CD8-positive, alpha-beta memory T cell (primary cell): ENCODE measurements at places on chromosomes 5 and 9.
A peak's percentile ranks its signal among the peaks of the same experiment; 100 is the strongest.

DNA sequence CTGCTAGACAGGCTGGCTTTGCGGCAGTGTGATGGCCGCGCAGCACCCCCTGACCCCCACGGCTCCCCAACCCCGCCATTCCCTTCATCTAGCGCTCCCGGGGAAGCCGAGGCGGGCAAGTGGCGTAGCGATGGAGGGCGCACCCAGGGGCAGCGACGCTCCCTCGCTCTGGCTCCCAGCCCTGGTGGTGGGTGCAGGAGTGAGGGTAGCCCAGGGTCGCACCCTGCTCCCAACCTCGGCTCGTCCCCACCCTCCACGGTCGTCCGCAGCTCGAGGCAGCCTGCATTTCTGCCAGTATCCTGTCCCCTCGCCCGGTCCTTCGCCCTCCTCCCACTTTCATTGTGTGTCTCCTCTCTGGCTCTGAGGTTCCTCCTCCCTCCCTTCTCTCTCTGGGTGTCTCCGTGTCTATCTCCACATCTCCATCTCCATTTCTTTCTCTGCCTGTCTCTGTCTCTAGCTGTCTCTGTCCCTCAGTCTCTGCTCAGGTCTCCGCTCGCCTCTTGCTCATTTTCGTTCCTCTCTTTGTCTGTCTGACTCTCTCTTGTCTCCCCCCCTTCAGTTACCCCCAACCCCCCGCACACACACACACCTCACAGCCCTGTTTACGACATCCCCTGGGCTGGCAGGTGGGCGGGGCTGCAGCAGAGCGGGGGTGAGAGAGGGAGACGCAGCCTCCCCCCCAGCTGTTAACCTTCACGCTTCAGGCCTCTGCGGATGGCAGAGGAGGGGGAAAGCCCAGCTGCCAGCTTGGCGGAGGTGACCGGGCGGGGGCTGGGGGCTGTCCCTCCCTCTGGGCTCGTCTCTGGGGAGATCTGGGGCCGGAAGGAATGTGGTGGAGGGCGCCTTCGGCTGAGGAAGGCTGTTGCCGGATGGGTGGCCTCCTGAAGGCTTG lies 48.7 kb upstream of the PSD2 start:
- peaks cover 11% of the 10 kb centered on the region for H3K27me3 ChIP-seq
- peak; percentile 73 for DNase-seq
- peaks cover 24% of the 10 kb centered on the region for H3K4me1 ChIP-seq
- peak overlapping the region; percentile 39 for H3K27ac ChIP-seq
- H3K4me3 ChIP-seq = peak overlapping the region; percentile 70

DNA sequence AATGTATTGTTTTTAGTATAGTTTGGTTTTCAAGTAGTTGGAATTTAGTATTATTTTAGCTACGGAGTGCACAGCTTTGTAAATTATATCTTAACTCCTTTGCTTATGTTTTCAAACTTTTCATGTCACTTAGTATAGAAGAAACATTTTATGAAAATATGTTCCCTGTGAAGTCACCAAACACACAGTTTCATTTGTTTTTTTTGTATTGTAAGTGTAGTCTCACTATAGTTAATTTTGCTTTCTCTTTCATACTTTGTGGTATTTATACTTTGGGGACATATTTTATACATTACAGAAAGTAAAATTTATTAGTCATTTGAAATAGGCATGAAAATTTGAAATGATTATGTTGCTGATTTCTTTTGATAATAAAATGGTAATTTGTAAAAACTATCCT lies 5.0 kb downstream of the CHSY3 start:
- peaks cover 4% of the 10 kb centered on the region for H3K27me3 ChIP-seq
- no peak overlapping the region for H3K4me3 ChIP-seq
- no peaks in the 10 kb centered on the region for H3K4me1 ChIP-seq
- no peaks in the 10 kb centered on the region for H3K36me3 ChIP-seq

DNA sequence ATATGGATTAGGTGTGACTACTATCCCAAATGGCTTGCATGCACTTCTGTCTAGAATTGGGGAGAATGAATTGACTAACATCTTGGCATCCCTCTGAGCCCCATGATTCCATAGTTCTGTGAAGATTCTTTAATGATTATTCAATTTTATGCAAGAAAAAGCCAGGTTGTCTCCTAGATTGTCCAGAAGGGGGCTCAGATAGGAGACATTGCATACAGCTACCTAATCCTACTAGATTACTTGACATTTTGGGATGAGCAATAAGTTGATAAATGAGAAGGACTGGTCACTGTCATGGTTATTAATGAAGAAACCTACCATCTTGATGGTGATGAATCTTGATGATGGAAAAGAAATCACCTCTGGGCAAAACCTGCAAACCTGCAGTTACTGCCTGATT lies 117.0 kb downstream of the CARTPT start:
- no peaks in the 10 kb centered on the region for H3K4me1 ChIP-seq
- H3K27ac ChIP-seq = no peak overlapping the region
- H3K27me3 ChIP-seq = no peaks in the 10 kb centered on the region

GRCh38 chr5:134043793-134044792 lies 39.3 kb upstream of the VDAC1 start:
- no peak overlapping the region for H3K4me3 ChIP-seq
- peaks cover 30% of the 10 kb centered on the region for H3K4me1 ChIP-seq
- H3K27ac ChIP-seq = no peak overlapping the region

GRCh38 chr5:39284552-39284951 lies 65.2 kb upstream of the FYB1 start:
- peaks cover 6% of the 10 kb centered on the region for H3K4me1 ChIP-seq
- H3K4me3 ChIP-seq = no peak overlapping the region
- no peak overlapping the region for H3K27ac ChIP-seq
- no peaks in the 10 kb centered on the region for H3K27me3 ChIP-seq
- no peaks in the 10 kb centered on the region for H3K36me3 ChIP-seq

GRCh38 chr5:149938791-149939358 lies 5.7 kb downstream of the PDE6A start:
- H3K4me3 ChIP-seq = no peak overlapping the region
- H3K4me1 ChIP-seq = no peaks in the 10 kb centered on the region
- no peaks in the 10 kb centered on the region for H3K27me3 ChIP-seq
- H3K36me3 ChIP-seq = no peaks in the 10 kb centered on the region

DNA sequence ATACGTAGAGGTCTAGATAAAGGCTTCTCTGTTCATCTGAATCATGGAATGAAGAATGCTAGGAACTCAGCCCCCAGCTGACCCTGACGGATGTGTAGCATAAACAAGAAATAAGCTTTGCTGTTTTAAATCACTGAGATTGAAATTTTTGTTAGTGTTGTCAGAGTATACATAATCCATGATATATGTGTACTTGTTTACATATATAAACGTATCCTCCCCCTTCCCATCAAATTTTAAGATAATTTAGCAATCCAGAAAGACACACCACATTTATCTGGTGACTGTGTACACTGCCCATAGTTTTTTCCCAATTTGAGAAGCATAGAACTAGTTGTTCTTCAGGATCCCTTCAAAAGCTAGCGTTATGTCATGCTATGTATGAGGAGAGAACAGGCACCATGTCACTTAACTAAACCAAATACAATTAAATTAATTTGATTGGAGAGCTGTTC lies 80.8 kb upstream of the OSMR start:
- H3K27me3 ChIP-seq = no peaks in the 10 kb centered on the region
- H3K36me3 ChIP-seq = no peaks in the 10 kb centered on the region
- no peak overlapping the region for H3K27ac ChIP-seq
- no peaks in the 10 kb centered on the region for H3K4me1 ChIP-seq
- H3K4me3 ChIP-seq = no peak overlapping the region
